ENCODE measurements at places on chromosomes 6 and 20.
A peak's percentile ranks its signal among the peaks of the same experiment; 100 is the strongest.

GRCh38 chr6:157520596-157521361, 139.8 kb downstream of the ZDHHC14 start:
- no peak for DNase-seq

GRCh38 chr6:4929097-4929718, 74.6 kb downstream of the RPP40 start:
- no peak for DNase-seq

DNA sequence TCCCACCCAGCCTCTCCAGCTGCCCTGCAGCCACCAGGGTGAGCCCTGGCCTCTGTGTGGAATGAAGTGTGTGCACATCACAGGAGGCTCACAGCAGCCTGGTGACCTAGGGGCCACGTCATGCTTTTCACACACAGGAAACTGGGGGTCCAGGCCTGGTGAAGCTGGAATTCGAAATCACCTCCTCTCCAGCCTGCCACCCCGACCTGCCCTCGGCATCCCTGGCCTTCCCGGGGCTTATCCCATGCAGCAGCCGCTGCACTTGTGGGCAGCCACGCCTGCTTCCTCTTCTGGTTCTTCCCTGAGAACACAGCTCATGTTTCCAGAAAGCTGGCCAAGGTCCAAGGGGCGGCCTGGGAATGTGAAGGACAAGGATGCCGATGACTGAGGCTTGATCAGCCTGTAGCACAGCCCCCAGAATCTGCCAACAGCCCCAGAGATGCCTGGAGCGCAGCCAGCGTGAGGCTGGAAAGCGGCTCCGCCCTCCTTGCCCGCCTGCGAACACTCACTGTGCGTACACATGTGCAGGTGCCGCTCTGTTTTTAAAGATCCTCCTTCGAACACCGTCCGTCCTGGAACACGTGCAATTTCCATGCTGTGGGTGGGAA, 4.2 kb upstream of the NTSR1 start:
- DNase-seq = peak; percentile 83

- no peak for DNase-seq
Observed at GRCh38 chr20:42100137-42100704, 482.0 kb upstream of the CHD6 start.

- no peak for DNase-seq
Observed at GRCh38 chr20:61119794-61120410, 132.2 kb upstream of the CDH4 start.

DNA sequence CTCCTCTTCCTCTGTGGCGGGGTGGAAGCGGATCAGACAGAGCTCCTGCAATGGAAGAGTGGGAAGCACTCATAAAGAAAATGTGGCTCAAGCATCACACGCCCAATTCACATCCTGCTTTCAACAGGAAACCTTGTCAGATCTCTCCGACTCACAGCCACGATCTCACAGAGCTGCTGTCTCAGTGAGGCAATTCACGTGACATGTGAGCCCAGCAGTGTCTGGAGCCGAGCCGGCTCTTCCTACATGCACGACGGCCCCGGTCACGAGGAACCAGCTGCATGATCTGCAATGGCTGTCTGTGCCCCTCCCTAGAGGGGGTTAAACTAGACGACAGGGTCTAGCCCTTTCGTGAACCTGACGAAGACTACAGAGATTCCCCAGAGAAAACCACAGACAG, 29.5 kb upstream of the TCFL5 start:
- peak; percentile 44 for DNase-seq

DNA sequence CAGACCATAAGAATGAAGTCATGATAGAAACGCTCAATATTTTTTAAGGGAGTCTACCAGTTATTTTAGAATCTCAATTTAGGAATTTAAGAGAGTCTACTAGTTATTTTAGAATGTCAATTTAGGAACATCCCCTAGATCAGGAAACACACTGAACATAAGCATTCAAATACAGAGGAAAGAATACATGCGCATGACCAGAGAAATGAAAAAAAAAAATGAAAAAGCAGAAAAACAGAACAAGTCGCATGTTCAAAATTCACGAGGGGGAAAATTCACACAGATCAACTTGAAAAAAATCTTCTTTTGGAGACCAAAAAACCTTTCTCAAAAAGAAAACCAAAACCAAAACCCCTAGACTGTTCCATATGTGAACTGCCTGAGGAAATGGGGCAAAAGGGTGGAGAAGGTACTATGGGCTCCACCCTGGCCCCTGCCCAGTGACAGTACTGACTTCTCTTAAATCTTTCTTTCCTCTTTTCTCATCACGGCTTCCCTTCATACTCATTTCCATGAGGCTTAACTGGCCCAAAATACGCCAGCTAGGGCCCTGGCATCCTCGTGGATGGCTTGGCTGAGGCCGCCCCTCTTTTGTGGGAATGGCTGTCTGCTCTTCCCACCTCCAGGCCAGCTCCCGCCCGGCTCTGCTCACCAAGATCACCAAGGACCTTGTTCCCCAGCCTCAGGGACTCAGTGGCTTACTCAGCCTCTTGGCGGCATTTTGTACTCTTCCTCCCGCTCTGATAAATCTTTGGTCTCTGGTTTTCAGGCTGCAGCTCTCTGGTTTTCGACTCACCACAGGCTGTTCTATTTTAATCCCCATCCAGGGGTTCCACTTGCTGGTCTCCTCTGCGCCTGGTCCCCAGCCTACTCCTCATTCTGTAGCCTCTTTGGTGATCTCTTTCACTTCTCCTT, 11.2 kb downstream of the ZBTB2 start:
- no peak for DNase-seq

DNA sequence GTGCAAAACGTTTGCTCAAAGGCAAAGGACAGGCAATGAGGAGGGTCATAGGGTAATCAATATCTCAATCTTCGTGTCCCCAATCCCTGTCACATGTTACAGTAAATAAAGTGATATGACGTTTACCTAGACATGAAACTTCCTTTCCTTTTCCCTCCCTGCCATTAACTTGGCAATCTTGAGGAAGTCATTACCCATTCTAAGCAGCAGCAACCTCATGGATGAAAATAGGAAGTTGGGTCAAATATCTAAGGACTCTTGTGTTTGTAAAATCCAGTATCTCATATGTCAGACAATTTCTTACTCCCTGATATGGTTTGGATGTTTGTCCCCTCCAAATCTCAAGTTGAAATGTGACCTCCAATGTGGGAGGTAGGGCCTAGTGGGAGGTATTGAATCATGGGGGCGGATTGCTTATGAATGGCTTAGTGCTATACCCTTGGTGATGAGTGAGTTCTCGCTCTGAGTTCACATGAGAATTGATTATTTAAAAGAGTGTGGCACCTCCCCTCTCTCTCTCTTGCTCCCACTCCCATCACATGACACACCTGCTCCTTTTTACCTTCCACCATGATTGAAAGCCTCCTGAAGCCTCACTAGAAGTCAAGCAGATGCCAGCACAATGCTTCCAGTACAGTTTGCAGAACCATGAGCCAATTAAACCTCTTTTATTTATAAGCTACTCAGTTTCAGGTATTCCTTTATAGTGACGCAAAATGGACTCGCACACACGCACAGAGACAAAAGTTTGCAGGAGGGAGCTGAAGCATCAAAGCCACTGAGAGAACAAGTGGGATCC, 545.9 kb upstream of the JARID2 start:
- DNase-seq = no peak

GRCh38 chr6:140736231-140736630, 1361.8 kb upstream of the CITED2 start:
- DNase-seq = no peak

DNA sequence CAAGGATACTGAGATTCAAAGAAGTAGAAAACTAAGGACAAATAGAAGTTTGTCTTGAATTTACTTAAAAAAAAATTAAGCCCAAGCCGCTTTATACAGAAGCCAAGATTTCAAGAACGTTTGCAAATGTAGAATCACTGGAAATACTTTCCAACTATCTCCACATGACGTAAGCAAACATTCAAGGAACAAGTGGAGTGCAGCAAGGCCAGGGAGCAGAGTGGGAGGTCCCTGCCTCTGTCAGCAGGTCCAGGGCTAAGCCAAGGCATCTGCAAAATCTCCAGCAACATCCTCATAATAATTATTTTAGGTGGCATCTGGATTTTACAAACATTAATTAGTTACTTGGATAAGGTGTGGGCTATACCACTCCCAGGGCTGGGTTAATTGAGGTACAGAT, 60.1 kb upstream of the AKIRIN2 start:
- no peak for DNase-seq

DNA sequence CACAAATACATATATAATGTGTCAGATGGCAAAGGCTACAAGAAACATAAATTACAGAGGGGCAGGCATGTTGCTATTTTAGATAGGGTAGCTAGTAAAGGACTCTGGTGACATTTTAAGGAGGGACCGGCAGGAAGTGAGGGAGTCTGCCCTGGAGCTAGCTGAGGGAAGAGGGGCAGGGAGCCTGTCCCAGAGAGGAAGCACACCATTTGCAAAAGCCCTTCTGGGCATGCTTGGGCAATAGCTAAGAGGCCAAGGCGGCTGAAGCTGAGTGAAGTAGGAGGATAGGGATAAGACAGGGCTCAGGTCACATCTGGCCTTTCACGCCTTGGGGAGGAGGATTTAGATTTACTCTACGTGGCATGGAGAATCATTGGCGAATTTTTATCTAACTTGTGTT, 96.2 kb downstream of the RTN4IP1 start:
- DNase-seq = no peak

GRCh38 chr6:69980624-69981023, 114.3 kb downstream of the COL19A1 start:
- no peak for DNase-seq

DNA sequence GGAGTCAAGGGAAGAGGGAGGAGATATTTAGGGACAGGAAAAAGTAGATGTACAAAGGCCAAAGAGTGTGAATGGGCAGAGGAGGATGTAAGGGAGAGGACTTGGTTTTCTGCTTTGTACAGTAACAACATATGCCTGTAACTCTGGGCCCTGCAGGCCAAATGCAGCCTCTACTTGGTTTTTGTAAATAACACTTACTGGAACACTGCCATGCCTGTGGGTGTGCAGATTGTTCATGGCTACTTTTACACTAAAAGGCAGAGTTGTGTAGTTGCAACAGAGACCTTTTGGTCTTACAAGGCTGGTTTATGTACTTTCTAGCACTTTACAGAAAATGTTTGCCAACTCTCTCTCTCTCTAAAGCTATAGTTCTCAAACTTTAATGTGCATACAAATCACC, 157.1 kb downstream of the PHACTR1 start:
- no peak for DNase-seq

All from spleen (tissue), 13 donors.